ENCODE measurements at places on chromosomes 16 and 17. TPM values are rescaled to one million over a fixed set of nuclear protein-coding genes. Genes with fewer than 3 reads are reported as not detected.

- no peak for DNase-seq
Measured at GRCh38 chr16:70342016-70342415, 4.7 kb upstream of the DDX19A start.

- no peak for DNase-seq
Measured at GRCh38 chr16:86128246-86128645, 229.3 kb downstream of the IRF8 start.

DNA sequence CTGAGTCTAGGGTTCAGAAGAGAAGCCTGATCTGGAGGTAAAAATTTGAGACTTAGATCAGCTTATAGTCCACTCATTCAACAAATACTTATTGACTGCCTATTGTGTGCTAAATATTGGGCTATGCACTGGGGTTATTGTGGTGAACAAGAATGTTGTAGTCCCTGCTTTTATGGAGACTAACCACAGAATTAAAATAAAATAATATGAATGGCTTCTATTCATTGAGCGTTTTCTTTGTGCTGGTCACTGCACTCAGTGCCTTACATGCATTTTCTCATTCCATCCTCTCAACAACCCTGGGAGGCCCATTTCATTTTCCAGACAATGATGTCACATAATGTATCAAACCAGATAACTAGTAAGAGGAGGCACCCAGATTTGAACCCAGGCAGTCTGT is 4.8 kb downstream of the NEK8 start:
- DNase-seq, result no peak

CCL7 gene
- total RNA-seq, result not detected

COL1A1 gene
- 34.5 TPM for total RNA-seq

- no peak for DNase-seq
Measured at GRCh38 chr16:81280393-81280792, 34.4 kb upstream of the GAN start.

Data from lower leg skin (tissue), 4 donors.